ENCODE measurements at places on chromosomes 16 and 17.

- no peak for DNase-seq
Measured at GRCh38 chr17:71521724-71522123, 599.1 kb upstream of the SOX9 start.

DNA sequence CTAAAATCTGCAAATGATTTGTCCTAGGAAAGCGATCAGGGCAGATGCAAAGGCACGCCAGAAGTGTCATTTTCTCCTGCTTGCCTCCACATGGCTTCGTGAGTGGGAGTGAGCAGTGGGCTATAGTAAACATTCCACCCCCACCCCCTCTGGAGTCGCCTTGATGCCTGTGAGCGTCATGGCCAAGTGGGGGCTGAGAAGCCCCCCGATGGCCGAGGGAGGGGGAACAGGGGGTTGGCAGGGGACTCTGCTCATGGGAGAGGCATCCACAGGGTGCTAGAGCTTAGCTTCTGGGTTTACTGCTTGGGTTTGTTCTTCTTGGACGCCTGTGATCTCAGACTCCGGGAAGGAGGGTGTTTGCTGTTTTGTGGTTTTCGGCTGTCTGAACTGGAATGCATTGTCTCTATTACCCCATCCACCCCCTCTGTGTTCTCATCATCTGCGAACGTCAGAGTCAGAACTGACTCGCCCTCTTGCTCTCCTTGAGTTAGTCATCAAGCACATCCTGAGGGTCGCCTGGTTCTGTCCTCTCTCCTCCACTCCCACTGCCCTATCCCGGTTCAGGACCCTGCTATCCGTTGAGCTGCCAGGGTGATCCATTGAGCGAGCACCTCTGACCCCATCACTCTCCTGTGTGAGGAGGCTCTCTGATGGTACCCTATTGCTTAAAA, 15.4 kb downstream of the TNS4 start:
- DNase-seq: no peak

DNA sequence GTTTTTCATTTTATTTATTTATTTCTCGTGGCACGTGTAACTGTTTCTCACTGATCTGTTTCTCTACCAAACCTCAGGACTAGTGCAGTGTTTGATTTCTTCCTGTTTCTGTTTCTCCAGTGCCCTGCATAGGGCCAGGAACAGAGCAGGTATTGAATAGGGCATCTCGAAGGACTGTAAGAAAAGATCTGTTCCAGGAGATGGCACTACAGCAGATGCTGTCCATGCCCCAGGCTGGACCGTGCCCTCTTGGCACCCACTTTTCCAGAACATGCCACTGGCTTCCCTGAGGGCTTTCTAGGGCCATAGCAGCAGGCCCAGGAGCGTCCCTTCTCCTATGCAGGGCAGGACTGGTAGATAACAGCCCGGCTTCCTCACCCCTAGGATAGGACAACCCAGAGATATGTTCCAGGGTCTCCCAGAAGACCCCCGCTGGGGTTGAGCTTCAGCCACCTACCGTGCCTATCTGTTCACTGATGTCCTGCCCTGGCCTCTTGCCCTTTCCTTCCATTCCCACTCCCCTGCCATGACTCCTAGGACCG, 4.4 kb downstream of the SNX20 start:
- DNase-seq: no peak

DNA sequence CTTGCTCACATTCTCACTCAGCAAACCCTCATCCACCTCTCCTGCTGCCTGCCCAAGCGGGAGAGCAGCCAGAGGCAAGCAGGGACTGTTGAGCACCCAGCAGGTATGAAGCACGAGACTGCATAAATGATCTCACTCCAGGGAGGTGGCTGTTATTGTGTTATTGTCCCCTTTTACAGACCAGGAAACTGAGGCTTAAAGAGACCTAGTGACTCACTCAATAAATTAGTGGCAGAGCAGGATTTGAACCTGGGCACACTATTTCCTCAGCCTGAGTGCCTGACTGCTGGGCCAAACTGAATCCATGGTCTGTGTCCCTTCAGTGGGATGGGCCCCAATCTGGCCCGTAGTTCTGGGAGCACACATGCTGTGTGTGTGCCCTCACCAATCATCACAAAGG, 12.3 kb upstream of the MAP2K3 start:
- DNase-seq: no peak

- no peak for DNase-seq
Measured at GRCh38 chr17:66313325-66313724, 10.9 kb downstream of the PRKCA start.

DNA sequence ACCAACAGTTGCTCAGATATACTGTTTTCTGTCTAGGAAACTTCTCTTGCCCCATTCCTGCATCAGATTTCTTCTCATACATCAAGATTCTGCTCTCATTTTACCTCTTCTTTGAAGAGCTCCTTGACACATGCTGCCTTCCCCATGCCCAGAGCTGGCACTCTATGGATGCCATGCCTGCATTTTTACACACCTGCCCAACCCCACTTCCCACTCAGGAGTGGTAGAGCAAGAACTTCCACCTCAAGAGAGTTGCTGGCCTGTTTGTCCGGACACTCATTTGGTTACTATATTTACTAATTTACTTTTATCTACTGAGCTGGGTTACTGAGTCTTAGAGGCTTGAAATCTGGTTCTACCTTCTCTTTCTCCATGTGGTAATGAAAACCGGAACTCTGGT, 98.3 kb upstream of the HLF start:
- DNase-seq: no peak

DNA sequence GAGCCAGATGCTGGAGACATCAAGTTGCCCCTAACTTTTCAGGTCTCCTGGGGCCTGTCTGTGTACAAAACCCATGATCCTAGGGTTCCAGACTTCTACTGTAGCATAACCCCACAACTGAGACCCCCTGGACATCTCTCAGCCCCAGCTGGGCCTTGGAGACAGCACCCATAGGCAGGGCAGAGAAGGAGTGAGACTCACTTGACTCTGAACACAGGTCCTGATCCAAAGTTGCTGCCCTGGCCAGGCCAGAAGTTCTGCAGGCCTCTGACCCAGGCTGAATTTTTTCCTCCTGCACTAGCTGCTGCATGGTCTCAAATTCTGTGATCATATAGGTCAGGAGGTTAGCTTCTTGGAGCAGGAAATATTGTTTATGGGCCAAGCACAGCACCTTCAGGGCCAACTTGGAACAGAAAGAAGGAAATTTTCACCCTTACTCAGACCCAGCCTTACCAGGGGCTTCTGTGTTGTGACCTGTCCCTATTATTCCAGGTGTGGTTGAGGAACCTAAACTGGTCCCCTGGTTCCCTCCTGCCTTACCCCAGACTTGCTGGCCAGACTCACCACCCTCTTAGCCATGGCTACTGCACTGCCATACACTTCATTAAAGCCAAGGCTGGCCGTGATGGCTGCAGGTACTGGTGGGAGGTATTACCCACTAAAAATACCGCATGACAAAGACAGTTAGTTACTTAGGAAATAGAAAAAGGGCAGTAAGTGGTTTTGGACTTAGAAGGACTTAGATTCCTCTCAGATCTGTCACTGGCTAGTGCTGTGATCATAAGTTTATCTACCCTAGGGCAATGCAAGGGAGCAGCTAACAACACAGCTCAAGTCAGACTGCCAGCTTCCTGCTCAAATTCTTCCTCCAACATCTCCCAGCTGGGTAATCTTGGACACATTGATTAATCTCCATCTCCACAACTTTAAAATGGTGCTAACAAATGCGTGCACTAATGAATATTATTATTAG, 2180.1 kb downstream of the TP53TG3F start:
- DNase-seq: no peak

- no peak for DNase-seq
Measured at GRCh38 chr16:20887207-20887606, 13.0 kb downstream of the DCUN1D3 start.

- DNase-seq: no peak
Measured at GRCh38 chr16:24493821-24494220, 45.5 kb upstream of the RBBP6 start.
